ENCODE measurements at places on chromosomes 5 and 9. TPM values are rescaled to one million over a fixed set of nuclear protein-coding genes. Genes with fewer than 3 reads are reported as not detected.

DNA sequence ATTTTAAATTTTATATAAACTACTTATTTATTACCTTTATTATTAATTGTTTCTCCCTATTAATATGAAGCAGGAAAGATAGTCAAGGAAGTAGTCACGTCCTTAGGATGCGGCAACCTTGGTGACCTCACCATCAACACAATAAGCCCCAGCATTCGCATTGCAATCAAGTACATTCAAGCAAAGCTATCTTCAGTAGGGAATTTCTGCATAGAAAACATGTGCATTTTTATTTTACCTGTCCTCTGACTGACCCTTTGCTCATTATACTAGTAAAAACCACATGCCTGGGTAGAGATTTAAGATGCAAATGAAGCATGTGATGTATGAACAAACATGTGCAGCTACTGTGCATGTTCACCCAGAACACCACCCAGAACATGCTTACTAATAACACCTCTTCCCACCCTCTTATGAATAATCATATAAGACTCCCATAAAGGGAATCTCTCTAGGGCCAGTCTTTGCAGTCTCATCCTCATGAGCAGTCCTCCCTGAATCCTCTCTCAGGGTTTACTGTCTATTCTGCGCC is 869.6 kb downstream of the TAF11L14 start:
- DNase-seq = no peak
- no peaks in the 10 kb centered on the region for H3K4me1 ChIP-seq
- H3K27me3 ChIP-seq = no peaks in the 10 kb centered on the region
- H3K36me3 ChIP-seq = no peaks in the 10 kb centered on the region

DNA sequence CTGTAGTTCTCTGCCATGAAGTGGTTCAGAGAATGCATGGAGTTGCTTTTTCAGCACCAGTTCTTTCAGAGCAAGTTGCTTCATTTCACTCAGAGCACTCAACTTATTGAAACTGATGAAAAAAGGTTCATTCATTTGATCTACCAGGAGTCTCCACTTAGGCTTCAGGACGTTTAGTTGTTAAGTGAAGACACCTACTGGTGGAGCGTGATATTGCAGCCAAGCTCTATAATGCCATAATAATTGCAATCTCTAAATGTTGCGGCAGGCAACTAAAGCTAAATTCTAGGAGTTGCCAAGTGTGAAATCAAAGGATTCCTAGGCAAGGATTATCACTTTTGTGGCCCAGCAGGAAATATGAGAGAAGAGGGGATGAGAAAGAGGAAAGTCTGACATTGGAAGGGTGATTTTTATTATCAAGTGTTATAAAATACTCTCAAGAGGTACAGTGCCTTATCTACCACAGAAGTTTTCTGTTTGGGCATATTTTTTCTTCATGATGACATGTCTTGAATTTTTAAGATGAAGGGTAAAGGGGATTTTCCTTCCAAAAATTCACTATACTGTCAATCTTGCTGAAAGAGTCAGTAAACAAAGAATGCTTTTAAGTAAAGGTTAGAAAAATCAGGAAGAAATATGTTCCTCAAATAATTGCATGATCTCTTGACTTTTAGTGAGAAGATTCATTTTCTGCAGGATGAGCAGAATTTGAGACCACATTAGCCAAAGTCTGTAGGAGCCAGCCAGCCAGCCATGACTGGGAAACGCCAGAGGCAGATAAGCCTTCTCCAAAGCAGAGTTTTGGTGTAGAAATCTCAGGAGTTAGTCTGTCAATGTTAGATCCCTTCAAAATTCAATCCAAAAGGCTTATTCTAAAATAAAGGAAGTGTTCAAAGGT is 83.4 kb downstream of the SH3PXD2B start:
- DNase-seq = no peak
- no peaks in the 10 kb centered on the region for H3K4me1 ChIP-seq
- H3K27ac ChIP-seq = no peak overlapping the region
- H3K27me3 ChIP-seq = no peaks in the 10 kb centered on the region
- no peak overlapping the region for H3K4me3 ChIP-seq
- H3K36me3 ChIP-seq = peaks cover 54% of the 10 kb centered on the region

GRCh38 chr5:111810112-111810511 is 53.1 kb upstream of the NREP start:
- H3K4me3 ChIP-seq = no peak overlapping the region
- no peaks in the 10 kb centered on the region for H3K27me3 ChIP-seq
- no peaks in the 10 kb centered on the region for H3K36me3 ChIP-seq
- no peak overlapping the region for H3K27ac ChIP-seq
- no peak for DNase-seq

ANKH gene
- 32.6 TPM for total RNA-seq

PNPLA7 gene
- total RNA-seq = 7.9 TPM

UGCG gene
- 27.7 TPM for total RNA-seq

Measured in progenitor cell of endocrine pancreas (in vitro differentiated cells).